ENCODE measurements at places on chromosomes 5 and 9. TPM values are rescaled to one million over a fixed set of nuclear protein-coding genes. Genes with fewer than 3 reads are reported as not detected.

The CATSPER3 gene
- total RNA-seq = not detected

The IL31RA gene
- total RNA-seq = not detected

The SHISAL2B gene
- total RNA-seq = not detected

The DNAH5 gene
- total RNA-seq = 0.48 TPM

The SNCAIP gene
- 9.8 TPM for total RNA-seq

The FBN2 gene
- 1.8 TPM for total RNA-seq

The LHX3 gene
- not detected for total RNA-seq

The PALM2AKAP2 gene
- total RNA-seq = 6.4 TPM

The LCN15 gene
- total RNA-seq = not detected

DNA sequence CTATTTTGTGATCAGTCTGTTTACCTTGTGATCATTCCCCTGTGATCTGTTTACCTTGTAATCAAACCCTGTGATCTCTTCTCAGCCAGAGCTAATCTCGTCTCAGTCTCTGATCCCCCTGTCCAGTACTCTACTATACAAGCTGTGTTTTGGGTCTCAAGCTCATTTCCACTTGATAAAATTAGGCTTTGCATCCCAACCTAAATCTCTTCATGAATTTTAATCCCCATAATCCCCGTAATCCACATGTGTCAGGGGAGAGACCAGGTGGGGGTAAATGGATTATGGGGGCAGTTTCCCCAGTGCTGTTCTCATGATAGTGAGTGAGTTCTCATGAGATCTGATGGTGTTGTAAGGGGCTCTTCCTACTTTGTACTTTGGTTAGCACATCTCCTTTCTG is 157.2 kb downstream of the PRR16 start:
- no peak for DNase-seq

GRCh38 chr5:6228257-6229250 is 149.8 kb downstream of the MED10 start:
- DNase-seq = no peak

GRCh38 chr5:86869268-86869667 is 251.5 kb downstream of the COX7C start:
- DNase-seq = no peak

DNA sequence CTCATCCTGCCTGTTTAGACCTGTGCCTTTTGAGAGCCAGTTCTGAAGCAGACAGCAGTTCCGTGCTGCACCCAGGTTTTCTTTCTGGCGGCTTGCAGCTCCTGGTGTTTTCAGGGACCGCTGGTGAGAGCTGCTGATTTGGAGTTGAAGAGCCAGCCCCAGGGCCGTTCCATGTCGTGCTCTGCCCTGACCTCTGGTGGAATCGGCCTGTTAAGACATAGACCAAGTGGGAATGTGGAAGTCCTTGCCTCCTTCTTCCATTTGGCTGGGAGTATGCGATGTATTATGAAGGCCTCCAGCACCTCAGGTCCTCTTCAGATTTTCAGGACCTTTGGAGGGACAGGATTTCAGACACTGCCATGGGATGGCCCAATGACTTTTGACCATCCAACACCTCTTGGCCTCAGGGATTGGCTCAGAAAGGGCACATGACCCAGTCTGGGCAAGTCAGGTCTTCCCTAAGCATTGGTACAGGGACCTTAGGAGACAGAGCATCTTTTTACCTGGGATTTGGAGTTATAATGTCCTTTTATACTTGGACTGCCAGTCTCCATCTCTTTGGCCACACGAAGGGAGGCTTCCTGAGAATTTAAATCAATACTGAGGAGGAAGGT is 136.1 kb upstream of the CLINT1 start:
- peak; percentile 62 for DNase-seq

GRCh38 chr9:35431467-35431866 is 58.4 kb upstream of the RUSC2 start:
- DNase-seq = no peak

- DNase-seq = no peak
Observed at GRCh38 chr9:129934780-129935179, 99.5 kb downstream of the USP20 start.

GRCh38 chr5:54725391-54726280 is 208.1 kb downstream of the SNX18 start:
- no peak for DNase-seq

- DNase-seq = no peak
Observed at GRCh38 chr5:3032513-3032912, 281.0 kb upstream of the IRX2 start.

GRCh38 chr9:3578786-3579185 is 53.0 kb upstream of the RFX3 start:
- no peak for DNase-seq

DNA sequence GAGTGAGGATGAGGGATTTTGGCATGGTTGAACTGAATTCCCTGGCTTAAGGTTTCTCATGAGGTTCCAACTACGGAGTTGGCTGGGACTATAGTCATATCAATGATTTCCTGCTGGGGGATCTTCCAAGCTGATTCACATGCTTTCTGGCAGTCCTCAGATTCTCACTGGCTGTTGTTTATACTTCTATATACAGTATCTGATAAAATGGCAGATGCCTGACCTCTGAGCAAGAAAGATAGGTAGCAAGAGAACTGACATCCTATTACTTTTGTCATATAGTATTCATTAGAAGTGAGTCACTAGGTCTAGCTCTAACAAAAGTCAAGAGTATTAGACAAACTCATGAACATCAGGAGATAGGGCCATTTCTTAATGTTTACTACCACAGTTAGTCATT is 440.9 kb upstream of the EDIL3 start:
- no peak for DNase-seq

DNA sequence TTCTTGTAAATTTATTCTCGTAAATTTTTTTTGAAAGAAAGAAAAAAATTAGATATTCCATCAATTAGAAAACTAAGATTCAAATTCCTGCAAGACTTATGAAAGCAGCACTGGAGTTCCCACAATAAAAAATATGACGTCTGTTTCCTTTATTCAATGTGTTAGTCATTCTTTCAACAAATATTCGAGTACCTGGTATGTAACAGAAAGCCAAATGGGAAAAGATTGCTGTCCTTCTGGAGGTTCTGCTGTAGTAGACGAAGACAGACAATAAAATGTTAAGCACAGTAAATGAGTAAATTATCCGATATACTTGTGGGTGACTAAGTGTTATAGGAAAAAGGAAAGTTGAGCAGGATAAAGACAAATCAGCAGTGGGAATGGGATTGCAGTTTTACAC is 92.2 kb downstream of the ADAMTSL1 start:
- no peak for DNase-seq

- DNase-seq = no peak
Observed at GRCh38 chr5:9363449-9363848, 182.4 kb downstream of the SEMA5A start.

All from breast epithelium (tissue), 4 donors.